AG20443 (cell line): ENCODE measurements at places on chromosomes 2 and 18.

GRCh38 chr2:96308248-96308647 lies 2.9 kb upstream of the SNRNP200 start:
- DNase-seq: no peak

DNA sequence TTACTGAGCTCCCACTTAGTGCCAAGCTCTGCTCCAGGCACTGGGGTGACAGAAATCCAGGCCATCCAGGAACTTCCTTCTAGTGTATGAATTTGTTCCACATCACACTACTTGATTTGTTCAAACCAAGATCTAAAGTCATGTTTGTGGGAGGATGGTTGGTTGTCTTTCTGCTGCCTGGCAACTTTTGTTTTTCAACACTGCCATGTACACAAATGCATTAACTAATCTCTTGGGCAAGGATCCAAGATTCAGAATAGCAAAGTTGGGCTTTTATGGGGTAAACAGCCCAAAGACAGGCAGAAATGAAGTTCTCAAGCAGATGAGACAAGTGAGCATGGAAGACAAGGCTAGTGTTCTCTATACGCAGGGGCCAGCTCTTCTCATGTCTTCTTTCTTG lies 53.4 kb upstream of the PROKR1 start:
- no peak for DNase-seq

- no peak for DNase-seq
Measured at GRCh38 chr18:46040747-46041104, 31.3 kb downstream of the PSTPIP2 start.

DNA sequence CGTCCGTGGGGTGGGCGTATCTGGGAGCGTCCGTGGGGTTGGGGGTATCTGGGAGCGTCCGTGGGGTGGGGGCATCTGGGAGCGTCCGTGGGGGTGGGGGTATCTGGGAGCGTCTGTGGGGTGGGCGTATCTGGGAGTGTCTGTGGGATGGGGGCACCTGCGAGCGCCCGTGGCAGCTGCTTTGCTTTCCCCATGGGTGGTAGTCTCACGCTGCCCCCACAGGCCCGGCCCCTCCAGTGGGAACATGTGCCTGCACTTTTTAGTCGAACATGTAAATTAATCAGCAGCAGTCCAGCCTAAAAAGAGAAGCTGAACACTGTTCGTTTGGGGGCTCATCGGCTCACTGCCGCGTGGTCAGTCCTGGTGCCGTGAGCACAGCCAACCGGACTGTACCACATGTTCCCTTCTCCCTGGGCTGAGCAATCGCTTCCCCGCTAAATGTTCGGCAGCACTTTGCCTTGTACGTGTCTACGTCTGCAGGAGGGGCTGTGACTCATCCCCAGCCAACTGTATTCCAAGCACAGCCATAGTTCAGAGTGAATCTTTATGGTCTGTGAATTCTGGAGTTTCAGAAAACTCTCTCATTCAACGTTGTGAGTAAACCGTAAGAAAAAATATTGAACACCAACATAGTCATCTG lies 271.5 kb downstream of the AGAP1 start:
- peak; percentile 95 for DNase-seq

DNA sequence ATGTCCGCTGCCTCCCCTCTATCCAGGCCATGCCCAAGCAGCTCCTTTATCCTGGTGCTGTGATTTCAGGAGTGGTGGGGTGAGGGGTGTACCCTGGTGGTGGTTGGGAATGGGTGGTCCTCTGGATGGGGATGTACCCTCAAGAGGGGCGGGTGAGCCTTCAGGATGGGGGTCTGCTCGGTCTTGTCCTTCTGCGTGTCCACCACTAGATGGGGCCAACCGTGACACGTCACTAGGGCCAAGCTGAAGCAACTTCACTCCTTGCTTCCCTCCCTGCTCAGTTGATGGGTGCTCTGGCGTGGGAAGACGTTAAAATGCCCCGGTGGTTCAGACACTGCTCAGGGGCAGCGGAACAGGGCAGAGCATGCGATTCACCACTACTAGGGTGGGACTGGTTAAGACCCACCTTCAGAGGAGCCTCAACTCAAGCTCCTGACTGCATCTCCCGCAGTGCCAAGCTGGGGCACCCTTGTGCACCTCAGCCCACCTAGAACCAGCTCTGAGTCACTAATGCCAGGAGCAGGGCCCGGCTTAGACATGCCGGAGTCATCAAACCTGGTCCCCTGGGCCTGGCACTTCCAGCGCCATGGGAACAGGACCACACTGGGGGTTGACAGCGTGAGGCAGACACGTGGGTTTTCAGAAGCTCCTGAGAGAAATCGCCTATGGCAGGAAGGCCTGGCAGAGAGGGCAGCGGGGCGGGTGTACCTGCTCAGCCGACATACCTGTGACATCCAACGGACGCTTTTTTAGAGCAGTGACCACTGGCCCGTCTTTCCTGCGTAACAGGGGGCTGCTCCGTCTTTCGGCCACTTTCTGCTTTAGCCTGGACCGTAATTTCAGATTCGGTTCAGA lies 256.7 kb downstream of the HDAC4 start:
- DNase-seq: peak; percentile 75

- no peak for DNase-seq
Measured at GRCh38 chr2:63874204-63875130, 32.8 kb downstream of the UGP2 start.

- DNase-seq: peak; percentile 59
Measured at GRCh38 chr2:231810905-231811304, 24.7 kb downstream of the COPS7B start.

- peak; percentile 34 for DNase-seq
Measured at GRCh38 chr2:150716186-150716585, 228.7 kb upstream of the RND3 start.

DNA sequence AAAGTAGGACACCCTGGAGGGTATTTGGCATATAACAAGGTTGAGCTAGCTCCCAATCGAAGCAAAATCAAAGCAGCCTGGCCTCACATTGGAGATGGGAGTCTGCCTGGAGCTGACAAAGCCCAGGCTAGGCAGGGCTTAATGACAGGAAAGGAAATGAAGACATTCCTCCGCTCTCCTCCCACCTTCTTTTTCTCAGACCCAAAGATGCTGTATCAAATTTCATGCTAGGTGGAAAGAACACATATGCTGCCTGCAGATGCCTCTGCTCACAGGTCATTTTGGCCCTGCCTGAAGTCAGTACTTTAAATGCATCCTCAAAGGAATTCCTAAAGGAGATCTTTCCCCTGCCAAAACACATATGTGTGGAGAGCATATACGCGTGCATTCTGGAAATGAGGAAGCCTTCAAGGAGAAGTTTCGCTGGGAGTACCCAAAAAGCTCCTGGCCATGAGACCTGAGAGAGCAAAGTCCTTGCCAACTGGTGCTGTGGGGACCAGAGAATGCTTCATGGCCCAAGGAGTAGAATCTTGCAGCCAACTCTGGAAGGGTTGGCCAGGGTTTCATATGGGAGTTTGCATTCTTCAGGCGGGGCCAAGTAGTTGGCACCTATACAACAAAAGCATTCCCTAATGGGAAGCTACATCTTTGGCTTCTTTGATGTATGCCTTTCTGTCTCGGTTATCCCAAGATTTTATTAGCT lies 88.0 kb downstream of the AQP4 start:
- DNase-seq: no peak

DNA sequence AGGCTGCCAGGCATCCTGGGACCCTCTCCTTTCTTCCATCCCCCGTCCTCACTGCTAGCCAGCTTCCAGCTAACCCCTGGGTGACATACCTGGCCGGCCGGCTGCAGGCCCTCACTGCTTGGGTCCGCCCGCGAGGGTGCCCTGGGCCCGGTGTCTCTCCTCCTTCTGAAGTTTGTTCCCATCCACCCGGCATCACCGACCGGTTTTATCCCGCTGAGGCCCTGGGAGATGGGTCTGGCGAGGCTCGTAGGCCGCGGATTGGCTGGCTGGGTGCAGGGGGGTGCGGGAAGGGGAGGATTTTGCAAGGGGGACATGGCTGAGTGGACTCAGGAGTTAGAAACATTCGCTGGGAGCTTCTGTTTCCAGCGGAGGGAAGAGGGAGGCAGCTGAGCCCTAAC lies at the start of gene PAX8:
PAX8 (minus strand) TSS at position 180 of the 398 bp plus-strand sequence. CDS start 527 bp downstream, outside the sequence.
- no peak for DNase-seq

DNA sequence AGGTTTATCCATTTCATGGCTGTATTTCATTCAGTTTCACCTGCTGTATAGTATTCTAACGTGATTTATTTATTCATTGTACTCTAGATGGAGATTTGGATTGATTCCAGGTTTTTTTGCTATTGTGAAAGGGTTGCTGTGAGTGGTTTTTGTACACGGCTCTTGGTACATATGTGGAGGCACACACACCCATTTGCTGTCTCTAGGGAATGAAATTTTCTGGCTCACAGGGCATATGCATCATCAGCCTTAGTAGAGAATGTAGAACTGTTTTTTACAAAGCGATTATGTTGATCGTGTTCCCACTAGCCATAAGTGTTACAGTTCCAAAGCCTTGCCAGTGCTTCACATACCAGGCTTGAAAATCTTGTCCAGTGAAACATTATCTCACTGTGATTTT lies 5.1 kb downstream of the SPTBN1 start:
- DNase-seq: no peak

DNA sequence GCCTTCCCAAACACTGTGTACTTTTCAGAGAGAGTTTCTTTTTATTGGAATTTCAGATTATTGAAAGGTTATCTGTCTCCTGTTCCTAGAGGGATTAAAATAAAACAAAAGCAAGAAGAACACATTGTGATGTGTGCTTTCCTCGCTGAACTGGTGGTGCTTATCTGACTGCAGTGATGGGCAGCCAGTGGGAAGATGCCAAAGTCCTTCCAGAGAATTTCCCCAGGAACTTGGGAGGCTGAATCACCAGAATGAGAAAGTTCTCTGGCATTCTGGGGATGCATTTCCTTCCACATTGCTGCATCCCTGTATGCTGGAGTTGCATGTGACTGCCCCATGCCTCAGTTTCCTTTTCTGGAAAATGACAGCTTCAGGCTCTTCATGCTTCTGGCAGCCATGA lies 53.9 kb upstream of the SEC11C start:
- DNase-seq: peak; percentile 68

DNA sequence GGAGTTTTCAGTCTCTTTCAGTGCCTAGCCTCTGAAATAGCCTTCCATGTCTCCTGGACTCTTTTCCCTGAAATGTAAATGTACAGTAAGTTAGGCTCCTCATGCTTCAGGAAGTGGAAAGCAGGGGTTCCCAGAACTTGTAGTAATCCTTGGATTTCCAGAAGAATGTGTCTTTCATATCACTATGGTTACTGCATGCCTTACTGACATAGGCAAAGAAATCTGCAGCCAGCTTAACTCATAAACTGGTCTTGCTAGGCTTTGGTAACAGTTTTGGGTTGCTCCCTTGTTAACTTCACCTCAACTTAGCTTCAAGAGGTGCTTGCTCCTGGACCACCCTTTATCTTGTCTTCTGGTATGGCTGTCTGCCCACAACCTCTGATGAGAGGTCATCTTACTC lies 686.8 kb upstream of the DDX18 start:
- DNase-seq: no peak

DNA sequence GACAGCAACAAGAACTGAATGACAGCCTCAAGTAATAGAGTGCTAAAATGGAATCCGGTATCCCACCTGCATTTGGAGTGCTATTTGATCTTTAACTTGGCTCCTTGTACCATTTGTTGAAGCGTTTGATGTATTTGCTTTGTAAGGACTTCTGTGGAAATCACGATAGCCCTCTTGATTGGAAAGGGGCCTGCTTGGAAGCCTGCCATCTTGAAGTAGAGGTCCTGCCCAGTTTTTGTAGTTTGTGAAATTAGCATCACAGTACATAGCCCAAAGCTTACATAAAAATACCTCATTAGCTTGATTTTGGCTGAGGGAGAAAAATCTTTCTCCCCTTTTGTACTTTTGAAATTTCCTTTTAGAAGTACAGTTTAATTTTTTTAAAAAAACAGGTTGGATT lies 2.7 kb downstream of the CDCA7 start:
- no peak for DNase-seq

GRCh38 chr2:38997781-38998180 lies 108.1 kb downstream of the ARHGEF33 start:
- DNase-seq: peak; percentile 72

DNA sequence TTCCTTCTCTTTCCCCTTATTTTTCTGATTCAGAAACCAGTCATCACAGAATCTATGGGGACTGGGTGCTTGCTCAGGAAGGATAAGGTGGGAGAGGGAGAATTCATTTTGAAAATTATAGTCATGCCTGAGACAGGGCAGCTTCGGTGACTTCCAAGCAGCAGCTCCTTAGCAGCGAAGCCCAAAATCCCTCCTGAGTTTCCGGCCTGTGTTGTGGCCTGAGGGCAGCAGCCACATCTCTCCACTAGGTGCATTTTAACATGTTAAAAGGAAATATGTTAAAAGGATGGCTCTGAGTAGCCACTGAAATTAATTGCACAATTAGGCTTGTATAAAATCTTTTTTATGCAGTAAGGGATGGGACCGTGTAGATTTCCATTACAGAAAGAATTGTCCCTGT lies 207.0 kb upstream of the RAB12 start:
- no peak for DNase-seq

DNA sequence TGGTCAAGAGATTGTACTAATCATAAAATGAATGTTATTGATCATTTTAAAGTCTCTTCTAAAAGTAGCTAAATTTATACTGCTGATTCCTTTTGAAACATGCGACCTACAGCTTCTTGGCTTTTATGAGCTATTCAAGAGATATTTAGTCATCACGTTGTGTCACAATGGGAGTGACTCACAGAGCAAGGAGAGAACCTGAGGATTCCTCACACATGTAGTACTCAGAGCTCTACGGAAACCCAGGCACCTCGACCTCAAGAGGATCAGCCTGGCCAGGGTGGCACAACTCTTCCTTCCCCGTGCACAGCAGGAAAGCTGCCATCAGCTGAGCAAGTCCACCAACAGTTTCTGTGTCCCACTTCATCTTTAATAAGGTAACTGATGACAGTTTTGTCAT lies at the start of gene DHRS9:
DHRS9 (plus strand) TSS at position 223 of the 400 bp plus-strand sequence. CDS start 12,019 bp downstream, outside the sequence.
- peak; percentile 15 for DNase-seq

DNA sequence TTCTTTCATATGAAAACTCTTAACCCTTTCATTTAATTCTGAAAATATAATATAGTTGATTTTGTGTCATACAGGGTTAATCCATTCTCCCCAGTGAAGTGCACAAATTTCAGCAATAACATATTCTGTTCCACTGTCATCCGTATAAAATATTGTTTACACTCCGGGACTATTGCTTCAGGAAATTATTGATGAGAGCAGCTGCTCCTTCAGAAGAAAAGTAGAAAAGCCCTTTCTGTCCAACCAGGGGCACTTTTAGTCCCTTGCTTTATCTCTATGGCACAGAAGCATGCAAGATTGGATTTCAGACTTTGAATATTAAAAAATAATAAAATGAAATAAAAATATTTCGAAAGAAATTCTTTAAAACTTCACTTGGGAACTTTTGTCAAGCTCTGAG lies 535.7 kb upstream of the SLC39A10 start:
- DNase-seq: no peak

GRCh38 chr2:26251893-26252292 lies 7.2 kb downstream of the HADHB start:
- no peak for DNase-seq

DNA sequence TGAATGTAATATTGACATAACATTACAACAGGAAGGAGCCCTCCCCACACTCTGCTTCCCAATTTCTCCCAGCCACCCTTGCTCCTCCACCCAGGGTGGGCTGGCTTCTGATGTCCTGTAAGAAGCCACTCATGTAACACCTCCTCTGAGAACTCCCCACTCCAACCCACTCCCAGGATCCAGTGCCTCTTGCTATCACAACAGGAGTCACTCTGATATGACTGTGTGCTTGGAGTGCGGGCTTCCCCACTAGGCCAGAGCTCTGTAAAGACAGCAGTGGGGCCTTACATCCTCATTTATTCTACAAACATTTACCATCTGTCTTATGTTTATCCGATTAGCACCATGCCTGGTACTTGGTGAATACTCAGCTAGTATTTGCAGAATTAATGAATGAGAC lies 65.1 kb downstream of the PTGR3 start:
- DNase-seq: no peak

- DNase-seq: no peak
Measured at GRCh38 chr18:44880170-44880569, 199.5 kb downstream of the SETBP1 start.

- no peak for DNase-seq
Measured at GRCh38 chr18:49677081-49677480, 115.2 kb downstream of the LIPG start.
